Stimulated activated CD4-positive, alpha-beta T cell treated with anti-CD3 and anti-CD28 coated beads, Interleukin-1b, Interleukin-23, amount 100 ng/mL, for 1 hour (primary cell): ENCODE measurements at places on chromosomes 11 and 22.

- no peak for DNase-seq
These were observed 116.5 kb downstream of the SPON1 start for GRCh38 chr11:14079011-14079410.

GRCh38 chr11:1863352-1864216, 10.7 kb downstream of the LSP1 start:
- no peak for DNase-seq

- DNase-seq = no peak
These were observed 8.2 kb upstream of the SYT8 start for GRCh38 chr11:1826552-1827094.

DNA sequence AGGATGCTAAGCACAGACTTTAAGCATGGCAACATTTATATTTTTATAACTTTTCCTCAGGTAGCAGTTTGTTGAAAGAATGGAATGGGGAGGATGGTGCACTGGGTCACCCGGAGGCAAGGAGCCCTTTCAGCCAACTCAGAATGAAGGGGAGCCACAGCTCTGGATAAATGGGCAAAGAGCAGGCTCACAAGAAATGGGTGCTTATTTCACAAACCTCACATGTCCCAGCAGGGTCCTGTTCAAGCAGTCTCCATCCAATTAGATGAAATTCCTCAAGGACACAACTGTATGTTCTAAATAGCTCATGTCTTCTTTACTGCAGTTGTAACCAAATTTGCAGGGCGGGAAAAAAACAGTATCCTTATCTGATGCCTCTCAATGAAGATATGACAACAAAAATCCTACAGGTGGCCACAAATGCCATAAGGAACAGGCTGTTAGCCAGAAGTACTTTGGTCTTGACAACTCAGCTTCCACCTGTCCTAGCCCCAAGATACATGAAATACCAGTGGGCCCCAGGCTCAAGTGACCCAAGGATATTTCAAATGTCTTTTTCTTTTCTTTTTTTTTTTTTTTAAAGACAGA, 48.2 kb downstream of the MAPK1 start:
- no peak for DNase-seq

DNA sequence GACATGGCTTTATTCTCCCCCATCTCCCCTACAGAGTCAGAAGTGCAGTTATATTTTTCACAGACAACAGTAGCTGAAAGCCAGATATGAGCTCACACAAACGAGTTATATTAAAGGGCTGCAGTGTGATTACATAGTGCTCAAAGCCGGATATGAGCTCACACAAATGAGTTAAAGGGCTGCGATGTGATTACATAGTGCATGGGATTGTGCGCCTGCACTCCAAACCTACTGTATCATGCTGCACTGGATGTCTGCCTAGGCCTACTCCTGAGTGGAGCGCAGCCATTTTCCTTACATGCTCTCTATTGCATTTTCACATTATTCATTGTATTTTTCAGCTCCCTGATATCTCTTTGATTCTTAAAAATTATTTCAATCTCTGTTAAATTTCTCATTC, 414.6 kb upstream of the LARGE1 start:
- no peak for DNase-seq

DNA sequence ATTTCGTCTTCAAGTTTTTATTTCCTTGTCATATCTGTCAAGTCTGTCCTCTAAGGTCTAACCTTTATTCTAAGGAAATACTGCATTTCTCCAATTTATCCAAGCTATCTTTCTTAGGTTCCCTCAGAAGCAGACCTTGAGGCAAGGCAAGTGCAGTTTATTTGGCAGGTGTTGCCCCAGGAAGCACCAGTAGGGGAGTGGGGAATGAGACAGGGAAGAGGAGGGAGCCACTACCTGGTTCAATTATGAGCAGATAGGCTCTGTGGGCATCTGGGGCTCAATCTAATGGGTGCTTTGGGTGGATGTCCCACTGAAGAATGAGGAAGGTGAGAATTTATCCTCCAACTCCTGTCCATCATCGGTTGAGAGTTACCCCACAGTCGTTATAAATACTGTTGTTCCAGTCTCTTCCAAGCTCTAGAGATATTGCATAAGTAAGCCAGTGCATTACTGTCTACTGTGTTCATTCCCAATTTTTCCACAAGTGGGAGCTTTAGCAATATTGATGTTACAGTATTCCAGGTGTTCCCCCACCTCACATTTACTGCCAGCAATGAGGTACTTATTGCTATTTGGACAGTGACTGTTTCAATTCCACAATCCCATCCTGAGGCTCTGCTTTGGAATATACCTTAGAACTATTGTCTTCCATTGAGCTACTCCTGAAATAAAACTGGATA, 154.9 kb upstream of the CEP126 start:
- DNase-seq = no peak

DNA sequence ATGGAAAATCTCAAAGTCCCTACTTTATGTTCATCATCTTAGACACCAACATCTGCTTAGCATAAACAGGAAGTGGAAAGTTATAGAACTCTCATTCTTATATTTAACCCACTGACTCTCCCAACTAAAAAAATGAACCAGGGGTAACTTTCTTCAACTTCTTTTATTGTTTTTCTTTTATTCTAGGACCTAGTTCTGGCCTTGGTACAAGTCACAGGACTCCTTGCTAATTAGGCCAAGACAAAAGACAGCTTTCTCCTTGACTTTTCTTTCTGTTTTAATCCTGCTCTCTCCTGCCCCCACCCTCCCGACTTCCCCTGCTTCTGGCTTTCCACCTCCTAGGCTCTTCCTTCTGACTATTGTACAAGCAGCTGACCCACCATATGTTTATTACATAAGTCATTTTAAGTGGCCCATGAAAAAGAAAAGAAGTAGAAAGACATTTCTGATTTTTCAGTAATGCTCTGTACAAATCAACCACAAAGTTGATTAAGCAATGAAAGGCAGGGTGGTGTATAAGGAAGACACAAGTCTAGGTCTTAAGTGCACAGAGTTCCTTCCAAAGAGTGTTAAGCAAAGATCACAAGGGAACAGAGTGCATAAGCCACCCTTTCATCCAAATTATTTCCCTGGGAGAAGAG, 18.3 kb downstream of the JAML start:
- no peak for DNase-seq
